ENCODE measurements at places on chromosomes 5 and 9.

DNA sequence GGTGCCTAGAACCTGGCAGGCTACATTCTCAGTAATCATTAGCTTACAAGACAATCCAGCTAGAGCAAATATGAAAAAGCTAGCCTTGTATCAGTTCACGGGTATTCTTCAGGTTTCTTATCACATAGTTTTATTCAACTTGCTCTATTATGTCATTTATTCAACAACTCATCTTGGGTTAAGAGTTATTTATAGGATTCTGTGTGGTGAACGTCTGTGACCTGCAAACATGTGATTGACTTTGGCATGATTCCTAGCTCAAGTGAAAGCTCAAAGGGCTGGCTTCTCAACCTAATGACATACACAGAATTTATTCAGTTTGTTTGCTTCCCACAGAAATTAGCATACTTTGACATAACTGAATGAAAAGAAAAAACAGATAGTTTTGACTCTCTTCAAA, 173.1 kb downstream of the PLPPR1 start:
- no peak for DNase-seq

- no peak for DNase-seq
These were observed 7.8 kb upstream of the FER start for GRCh38 chr5:108739906-108740305.

GRCh38 chr9:87236546-87236945, 261.1 kb upstream of the DAPK1 start:
- DNase-seq: no peak

- DNase-seq: no peak
These were observed 24.7 kb downstream of the NXNL2 start for GRCh38 chr9:88559661-88560060.

DNA sequence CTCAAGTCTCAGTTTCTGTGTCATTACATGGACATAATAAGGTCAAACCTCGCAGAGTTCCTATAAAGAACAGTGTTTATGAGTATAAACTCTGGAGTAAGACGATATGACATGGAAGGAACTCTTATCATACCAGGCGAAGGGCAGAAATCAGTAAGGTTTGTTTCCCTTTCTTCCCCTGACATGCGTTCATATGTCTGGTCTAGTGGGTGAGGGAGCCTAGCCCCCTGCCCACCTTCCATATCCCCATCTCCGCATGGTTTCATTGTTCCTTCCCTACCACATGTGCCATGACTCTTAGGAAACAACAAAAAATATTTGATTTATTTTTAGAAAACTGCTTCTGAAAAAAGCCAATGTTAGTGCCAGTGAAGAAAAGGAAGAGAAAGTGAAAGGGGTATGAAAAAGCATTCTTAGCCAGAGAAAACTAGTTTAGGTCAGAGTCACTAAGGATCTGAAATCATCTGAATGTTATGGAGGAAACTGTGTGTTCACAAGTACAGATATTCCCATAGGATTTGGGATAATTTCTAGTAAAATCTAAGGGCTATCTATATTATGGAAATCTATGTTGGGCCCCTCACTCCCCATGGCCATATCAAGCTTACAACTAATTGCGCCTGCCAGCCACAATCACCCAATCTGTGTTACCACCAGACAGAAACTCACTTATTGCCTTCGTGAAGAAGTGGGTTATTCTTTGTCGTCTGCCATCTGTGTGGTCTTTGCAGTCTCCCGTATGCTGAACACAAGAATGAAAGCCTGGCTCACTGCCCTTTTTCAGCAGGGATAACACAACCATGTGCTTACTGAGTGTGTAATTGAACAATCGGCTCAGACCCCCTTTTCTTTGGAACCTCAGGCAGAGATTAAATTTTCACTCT, 19.9 kb upstream of the HMHB1 start:
- no peak for DNase-seq

GRCh38 chr5:108700930-108701329, 46.8 kb upstream of the FER start:
- no peak for DNase-seq

All from stimulated activated CD4-positive, alpha-beta T cell treated with anti-CD3 and anti-CD28 coated beads, Interleukin-1b, Interleukin-23, amount 100 ng/mL, for 4 hours (primary cell).